ENCODE measurements at places on chromosomes 6 and 20.

DNA sequence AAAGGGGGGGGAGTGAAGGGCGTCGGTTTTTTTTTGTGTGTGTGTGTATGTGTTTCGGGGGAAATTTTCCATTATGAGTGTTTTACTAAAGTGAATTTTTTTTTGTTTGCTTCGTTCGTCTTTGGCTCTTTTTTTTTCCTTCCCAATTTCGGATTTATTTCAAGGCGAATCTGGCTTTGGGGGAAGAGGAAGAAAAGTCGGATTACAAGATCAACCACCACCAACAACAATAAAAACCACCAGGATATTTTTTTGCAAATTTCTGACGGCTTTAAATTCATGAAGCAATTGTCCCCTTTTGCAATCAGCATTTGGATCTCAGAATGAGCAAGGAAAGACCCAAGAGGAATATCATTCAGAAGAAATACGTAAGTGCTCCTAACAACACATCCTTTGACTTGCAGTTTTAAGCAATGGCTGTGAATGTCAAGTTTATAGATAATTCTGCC, 372 bp downstream of the JARID2 start:
- no peak for DNase-seq

GRCh38 chr6:26033941-26034354, 53.3 kb upstream of the HFE start:
- no peak for DNase-seq

GRCh38 chr6:79208816-79209215, 25.7 kb downstream of the HMGN3 start:
- DNase-seq: no peak

DNA sequence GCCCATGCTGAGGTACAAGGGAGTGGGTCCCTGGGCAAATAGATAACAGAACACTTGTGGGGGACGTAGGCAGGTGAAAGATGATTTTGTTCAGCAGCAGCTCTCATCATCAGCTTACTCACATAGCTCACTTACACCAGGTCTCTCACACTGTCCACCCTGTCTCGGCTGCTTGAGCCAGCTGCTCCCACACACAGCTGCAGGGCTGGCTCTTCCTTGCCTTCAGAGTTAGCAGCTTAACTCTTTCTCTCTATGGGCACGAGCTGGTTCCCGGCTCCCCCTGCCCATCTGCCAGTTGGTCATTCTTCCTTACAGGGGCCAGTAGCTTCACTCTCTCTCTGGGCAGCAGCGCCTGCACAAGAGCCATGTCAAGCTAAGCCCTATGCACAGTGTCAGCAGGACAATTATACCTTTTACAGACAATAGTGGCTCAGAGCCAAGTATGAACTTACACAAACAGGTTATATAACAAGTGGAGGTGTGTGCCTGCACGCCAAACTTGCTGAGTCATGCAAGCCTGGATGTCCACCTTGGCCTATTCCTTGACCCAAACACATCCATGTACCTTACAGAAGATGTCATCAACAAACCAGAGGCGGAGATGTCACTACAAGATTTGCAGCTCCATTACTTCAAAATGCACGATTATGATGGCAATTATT, 18.7 kb downstream of the ZNF391 start:
- DNase-seq: no peak

DNA sequence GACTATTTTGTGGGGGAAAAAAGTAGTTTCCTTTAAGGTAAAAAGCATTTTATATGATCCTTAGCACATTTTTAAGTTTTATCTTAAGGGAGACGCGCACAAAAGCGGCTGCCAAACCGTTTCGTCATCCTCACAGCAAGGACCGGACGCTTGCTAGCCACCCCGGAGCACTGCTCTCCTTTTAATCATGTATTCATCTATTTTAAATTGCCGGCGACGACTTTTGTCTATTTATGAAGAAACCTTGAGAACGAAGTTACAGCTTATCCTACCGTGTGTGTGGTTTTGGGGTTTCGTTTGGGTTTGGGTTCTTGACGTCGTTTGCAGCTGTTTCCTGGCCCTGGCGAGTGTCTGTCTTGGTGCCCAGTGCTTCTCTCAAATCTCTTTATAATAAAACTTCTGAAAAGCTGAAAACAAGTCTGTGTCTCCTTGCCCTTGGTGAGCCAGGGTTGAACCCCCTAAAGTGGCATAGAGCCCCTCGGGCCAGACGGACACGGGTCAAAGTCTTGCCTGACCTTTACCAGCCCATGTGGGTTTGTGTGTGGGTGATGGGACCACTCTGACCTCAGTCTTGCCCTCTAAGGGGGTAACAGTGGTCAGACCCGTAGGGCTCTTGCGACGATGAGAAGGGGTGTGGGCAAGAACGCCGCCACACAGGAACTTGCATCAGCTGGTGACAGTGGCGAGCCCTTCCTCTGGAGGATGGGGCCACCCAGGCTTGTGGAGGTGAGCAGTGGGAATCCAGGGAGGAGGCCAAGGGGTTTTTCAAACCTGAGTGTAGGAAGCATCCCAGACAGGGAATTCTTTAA, 117.6 kb downstream of the JPH2 start:
- DNase-seq: peak; percentile 2

DNA sequence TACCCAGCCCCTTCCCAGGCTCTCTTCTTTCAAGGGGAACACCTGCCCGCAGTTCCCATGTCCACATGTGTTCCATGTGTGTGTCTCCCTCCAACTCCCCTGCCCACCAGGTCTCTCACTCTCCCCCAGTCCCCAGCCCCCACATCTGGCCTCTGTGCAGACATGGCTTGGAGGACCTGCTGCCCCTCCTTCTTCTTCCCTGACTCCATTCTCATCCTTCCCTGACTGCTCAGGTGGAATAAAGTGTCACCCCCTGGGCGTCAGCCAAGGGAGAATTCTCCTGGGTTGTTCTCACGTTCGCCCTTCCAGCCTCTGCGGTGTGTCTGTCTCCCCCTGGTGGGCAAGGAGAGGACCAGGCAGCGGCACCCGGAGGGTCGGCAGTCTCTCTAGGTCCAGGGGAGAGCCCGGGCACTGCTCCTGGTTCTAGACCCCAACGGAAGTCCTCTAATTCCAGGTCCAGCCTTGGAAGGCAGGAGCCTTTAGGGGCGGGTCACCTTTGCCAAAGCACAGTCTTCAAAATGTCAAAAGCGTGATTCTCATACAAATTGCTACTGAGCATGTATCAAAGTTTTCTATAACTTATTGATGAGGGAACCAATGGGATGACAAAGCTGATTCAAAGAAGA, 50.5 kb downstream of the EBF4 start:
- DNase-seq: peak; percentile 73

GRCh38 chr20:23126281-23127061, 40.3 kb upstream of the CD93 start:
- DNase-seq: no peak

DNA sequence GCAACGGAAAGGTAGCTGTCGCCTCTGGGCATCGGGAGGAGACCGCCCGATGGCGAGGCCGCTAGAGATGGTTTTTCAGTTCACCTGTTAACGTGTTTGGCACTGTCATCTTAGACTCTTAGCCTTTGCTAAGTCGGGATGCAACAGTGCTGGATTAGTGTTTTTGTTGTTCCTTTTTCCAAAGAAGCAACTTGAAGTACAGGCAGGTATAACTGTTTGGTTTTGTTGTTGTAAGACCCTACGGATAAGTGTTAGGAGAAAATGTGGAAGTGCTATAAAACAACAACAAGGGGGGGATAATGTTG, 723 bp downstream of the MANEA start:
- no peak for DNase-seq

DNA sequence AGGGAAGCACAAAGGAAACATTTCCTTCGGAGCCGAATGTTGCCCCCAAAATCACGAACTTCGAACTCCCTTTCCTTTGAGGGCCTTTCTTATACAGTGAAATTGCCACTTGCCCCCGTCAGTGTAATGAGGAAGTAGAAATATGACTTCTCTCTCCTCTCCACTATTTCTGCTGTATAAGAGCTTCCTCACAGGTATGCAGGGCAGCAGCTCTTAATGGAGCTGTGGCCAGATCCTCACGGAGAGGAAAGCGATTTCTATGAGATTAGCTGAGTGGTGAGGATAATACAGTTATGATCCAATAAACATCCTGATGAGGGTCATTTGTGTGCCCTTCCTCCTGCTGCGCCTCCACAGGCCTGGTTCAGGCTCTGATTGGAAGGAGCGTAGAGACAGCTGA, 10.8 kb upstream of the CPNE5 start:
- no peak for DNase-seq

DNA sequence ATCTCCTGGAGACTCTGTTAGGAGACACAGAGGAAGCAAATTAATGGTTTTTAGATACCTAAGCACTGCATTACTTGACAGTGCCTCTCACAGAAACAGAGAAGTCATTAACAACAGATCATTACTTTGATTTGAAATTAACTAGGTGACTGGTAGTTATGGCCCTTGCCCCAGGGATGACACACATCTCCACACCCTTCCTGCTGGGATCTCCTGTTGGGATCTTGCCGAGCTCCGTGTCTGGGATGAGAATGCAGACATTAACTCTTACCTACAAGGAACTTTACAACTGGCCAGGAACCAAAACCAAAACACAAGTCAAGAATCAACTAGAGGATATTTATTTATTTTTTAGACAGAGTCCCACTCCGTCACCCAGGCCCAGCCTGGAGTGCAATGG, 2.2 kb upstream of the PRELID3B start:
- no peak for DNase-seq

- no peak for DNase-seq
Observed at GRCh38 chr6:114785235-114786127, 442.7 kb upstream of the HS3ST5 start.

- DNase-seq: no peak
Observed at GRCh38 chr20:52937591-52938100, 34.5 kb upstream of the TSHZ2 start.

- no peak for DNase-seq
Observed at GRCh38 chr6:109879521-109879920, 98.6 kb upstream of the GPR6 start.

DNA sequence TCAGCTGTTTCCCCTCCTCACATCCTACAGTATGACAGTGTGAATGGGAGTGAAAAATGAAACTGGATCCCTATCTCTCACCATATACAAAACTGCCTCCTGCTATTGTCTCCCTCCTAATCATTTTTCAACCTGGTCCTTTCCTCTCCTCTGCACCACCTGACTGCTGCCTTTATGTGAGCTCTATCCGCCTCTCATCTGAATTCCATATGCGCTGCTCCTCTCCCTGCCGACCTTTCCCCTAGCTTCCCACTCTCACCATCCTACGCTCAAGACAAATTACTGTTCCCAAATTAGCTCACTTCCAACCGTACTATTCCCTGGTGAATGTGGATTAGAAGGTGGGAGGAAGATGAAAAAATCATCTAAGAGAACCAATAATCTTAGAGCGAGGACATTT, 148.4 kb upstream of the FBXL4 start:
- no peak for DNase-seq

DNA sequence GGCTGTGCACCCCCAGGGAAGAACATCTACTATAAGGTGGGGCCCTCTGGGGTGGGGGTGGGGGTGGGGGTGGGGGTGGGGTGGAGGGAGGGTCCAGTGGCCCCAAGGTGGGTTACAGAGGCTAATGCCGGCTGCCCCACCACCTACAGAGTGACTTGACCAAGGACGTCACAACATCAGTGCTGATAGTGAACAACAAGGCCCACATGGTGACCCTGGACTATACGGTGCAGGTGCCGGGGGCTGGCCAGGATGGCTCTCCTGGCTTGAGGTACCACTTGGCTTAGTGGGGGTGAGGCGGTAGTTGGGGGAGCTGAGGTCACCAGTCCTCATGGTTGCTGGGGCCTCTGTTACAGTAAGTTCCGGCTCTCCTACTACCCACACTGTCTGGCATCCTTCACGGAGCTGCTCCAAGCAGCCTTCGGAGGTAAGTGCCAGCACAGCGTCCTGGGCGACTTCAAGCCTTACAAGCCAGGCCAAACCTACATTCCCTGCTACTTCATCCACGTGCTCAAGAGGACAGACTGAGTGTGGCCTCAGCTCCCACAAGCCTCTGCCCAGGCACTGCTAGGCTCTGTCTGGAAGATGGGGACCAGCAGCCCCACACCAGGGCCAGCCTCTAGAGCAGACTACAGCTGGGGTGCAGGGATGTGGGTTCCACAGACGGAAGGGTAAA, 2.8 kb downstream of the GNMT start:
- DNase-seq: no peak

- peak; percentile 55 for DNase-seq
Observed at GRCh38 chr6:165635965-165636364, 27.1 kb downstream of the PDE10A start.

GRCh38 chr6:154661768-154662167, 71.4 kb upstream of the SCAF8 start:
- DNase-seq: no peak

GRCh38 chr6:51322505-51322904, 503.8 kb downstream of the TFAP2B start:
- no peak for DNase-seq

GRCh38 chr6:97440590-97441176, 157.7 kb upstream of the MMS22L start:
- DNase-seq: peak; percentile 44

DNA sequence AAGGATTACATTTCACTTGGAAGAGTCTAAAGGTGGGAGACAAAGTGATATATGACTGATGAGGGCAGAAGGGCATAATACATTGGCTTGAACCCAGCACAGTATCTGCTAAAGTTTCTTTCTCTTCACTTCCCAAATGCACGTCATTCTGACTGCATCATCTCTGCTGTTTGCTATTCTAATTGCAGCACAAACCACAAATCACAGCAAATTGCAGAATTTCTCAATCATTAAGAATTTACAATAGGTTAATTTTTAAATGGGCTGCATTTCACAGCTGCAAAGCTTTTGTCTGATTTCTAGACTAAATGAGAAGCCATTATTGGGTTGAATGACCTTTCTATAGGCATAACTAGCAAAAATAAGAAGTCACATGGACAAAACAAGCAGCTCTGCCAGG, 337.0 kb downstream of the RNGTT start:
- no peak for DNase-seq

DNA sequence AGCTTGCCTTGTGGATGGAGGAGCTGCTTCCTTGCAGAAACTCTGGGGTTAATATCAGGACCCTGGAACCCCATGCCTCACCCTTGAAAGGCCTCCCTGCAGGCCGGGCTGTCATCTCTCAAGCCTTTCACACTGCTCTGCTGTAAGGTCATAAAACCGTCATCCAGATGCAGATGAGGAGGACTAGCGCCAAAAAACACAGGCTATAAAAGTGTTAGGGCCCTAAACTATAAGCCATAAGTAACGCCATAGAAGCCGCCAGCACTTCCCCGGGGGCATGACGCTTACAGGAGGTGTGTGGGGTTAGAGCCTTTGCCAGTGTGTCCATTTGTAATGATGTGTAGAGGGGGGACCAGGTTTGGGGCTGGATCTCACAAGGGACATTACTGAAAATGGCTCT, 47.6 kb downstream of the CDH4 start:
- no peak for DNase-seq

All from SJCRH30 (cell line).